ENCODE measurements at places on chromosomes 5 and 9.

- DNase-seq, result no peak
Observed at GRCh38 chr9:107546859-107547258, 57.3 kb upstream of the KLF4 start.

DNA sequence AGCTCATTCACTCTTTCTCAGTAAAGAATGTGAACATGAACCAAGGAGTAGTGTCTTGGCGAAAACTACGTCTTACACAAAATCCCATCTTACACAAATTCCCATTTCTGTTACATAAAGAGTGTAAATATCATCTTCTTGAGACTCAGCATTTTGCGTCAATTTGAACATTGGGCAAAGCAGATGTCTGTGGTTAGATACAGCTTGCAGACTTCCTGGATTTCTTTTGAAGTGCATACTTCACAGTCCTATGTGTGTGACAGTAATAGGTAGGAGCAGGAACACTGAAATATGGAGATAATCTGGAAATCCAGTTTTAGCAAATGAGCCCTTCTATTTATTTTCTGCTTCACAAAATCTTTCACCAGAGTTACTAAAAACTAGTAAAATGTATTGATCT lies 58.8 kb downstream of the C6 start:
- DNase-seq, result no peak

DNA sequence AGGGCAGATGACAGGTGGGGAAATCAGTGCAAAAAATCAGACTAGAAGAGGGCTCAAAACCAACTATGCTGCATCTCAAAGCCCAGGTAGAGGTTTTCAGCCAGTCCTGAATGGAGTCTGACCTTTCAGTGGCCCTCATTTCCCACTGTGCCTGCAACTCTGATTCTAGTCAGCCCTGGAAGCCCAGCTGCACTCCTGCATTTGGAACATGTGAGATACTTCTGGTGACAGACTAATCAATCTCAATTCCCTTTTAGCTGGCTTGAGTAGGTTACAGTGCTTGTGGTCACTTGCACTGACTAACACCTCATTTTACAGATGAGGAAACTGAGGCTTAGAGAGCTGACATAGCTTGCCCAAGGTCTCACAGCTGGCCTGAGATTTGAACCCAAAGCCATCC lies 7.9 kb upstream of the ACSL6 start:
- no peak for DNase-seq

GRCh38 chr9:27353474-27354229 lies 56.7 kb upstream of the EQTN start:
- no peak for DNase-seq

DNA sequence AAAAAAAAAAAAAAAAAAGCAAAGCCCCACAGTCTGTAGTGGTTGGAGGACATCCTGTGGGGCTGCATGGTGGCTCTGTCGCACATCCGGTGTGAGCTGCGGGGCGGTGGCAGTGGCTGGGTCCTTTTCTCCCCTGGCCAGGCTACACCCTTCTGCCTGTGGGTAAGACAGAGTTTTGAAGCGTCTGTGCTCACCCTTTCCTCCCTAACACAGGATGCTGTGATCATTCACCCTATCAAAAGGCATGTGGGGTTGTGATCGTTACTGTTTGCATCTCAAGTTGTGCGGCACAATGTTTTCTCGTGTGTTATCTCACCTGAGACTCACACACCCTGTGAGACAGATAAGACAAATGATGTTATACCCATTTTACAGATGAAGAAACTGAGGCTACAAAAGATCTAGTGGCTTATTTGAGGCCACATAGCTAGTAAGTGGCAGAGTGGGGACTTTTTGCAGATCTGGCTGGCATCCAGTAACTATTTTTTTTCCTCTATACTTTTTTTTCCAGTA lies 17.5 kb downstream of the IRF1 start:
- DNase-seq, result peak; percentile 96

GRCh38 chr5:175712313-175712680 lies 54.4 kb downstream of the HRH2 start:
- no peak for DNase-seq
